Peyer's patch (tissue), 4 donors: ENCODE measurements at places on chromosomes 11 and 22. TPM values are rescaled to one million over a fixed set of nuclear protein-coding genes. Genes with fewer than 3 reads are reported as not detected.

The BRSK2 gene
- total RNA-seq, result 0.35 TPM

The C11orf52 gene
- 15.7 TPM for total RNA-seq

- peak; percentile 63 for DNase-seq
Observed at GRCh38 chr11:34052608-34053160, 1.2 kb downstream of the CAPRIN1 start.

The MMP1 gene
- total RNA-seq, result 1.4 TPM

The POLD3 gene
- 19.8 TPM for total RNA-seq

DNA sequence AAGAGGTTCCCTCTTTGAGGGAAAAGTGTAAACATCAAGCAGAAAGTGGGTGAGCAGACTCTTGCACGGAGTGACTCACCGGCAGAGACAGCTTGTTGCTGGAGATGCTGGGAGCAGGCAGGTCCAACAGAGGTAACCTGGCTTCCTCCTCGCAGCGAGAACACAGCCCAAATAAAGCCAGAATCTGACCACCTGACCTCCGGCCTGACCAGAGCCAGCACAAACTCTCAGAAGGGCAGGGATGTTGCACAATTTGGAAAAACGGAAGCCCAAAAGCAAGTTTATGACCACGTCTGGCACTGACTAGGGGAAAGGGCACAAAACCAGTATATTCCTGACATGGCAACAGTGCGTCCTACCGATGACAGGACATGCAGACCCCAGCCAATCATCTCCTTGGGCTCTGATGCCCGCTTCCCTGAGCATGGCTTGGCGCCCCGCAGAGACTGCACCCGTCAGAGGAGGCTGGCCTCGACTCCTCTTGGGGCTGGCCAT lies 5.4 kb downstream of the SMCO4 start:
- no peak for DNase-seq

The HTR3A gene
- total RNA-seq, result 0.80 TPM

DNA sequence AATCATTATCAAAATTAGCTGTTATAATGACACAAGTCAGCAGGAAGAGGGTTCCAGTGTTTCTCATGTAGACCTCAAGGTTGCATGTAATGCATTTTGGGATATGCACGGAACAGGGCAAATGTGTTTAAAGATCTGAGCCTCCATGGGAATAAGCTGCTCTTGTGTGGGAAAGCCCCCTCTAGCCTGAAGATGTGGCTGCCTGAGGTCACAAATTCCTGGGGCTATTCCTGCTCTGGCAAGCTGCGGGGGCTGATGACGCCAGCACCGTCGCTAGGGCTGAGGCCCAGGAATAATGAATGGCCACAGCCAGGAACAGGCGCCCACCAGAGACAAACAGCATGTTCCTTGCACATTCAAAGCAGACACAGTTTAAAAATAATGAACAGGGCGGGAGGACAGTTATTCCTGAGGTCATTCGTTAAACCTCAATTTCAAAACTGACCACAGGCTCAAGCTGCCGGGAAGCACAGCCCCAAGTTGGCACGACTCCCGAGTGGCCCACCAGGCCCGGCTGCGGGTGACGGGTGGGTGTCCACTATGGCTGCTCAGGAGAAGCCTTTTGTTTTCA lies 11.7 kb downstream of the OSBPL5 start:
- peak; percentile 62 for DNase-seq

GRCh38 chr11:60468829-60469228 lies 13.2 kb downstream of the MS4A1 start:
- no peak for DNase-seq

The PARVG gene
- total RNA-seq, result 34.6 TPM

GRCh38 chr11:35313066-35313759 lies 106.1 kb downstream of the SLC1A2 start:
- DNase-seq, result peak; percentile 32

- no peak for DNase-seq
Observed at GRCh38 chr11:133215596-133216230, 316.6 kb downstream of the OPCML start.

The JHY gene
- 1.8 TPM for total RNA-seq

GRCh38 chr11:59728913-59729312 lies 15.3 kb upstream of the OR10V1 start:
- no peak for DNase-seq

The CCDC179 gene
- total RNA-seq, result not detected

The CCDC89 gene
- total RNA-seq, result 9.2 TPM

- no peak for DNase-seq
Observed at GRCh38 chr11:17803754-17804334, 69.3 kb downstream of the KCNC1 start.
